RPMI8226 (cell line): ENCODE measurements at places on chromosomes 2 and 18.

DNA sequence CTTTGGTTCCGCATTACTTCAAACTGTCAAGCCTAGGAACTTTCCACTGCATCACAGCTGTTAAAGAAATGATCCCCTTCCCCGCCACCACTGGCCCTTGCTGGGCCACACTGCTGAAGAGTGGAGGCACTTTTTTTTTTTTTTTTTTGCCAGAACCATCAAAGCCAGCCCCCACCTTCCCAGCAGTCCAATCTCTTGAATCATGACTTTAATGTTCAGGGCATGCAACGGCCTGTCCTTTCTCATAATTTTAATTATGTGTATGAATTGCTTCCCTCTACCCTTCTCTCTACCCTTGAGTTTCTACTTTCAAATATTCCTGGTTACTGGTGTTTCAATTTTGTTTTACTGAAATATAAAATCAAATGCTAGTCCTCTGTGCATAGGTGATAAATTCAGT is 102.1 kb upstream of the LMAN1 start:
- DNase-seq, result no peak

GRCh38 chr2:139078376-139078775 is 298.2 kb upstream of the NXPH2 start:
- DNase-seq, result no peak

GRCh38 chr2:85353876-85354285 is 447 bp downstream of the RETSAT start:
- DNase-seq, result peak; percentile 34

GRCh38 chr18:48391868-48392267 is 17.3 kb downstream of the ZBTB7C start:
- peak; percentile 44 for DNase-seq

- no peak for DNase-seq
Measured at GRCh38 chr2:191250986-191251385, 5.8 kb downstream of the MYO1B start.
